DMS153 (cell line): ENCODE measurements at places on chromosomes 6 and 20.

DNA sequence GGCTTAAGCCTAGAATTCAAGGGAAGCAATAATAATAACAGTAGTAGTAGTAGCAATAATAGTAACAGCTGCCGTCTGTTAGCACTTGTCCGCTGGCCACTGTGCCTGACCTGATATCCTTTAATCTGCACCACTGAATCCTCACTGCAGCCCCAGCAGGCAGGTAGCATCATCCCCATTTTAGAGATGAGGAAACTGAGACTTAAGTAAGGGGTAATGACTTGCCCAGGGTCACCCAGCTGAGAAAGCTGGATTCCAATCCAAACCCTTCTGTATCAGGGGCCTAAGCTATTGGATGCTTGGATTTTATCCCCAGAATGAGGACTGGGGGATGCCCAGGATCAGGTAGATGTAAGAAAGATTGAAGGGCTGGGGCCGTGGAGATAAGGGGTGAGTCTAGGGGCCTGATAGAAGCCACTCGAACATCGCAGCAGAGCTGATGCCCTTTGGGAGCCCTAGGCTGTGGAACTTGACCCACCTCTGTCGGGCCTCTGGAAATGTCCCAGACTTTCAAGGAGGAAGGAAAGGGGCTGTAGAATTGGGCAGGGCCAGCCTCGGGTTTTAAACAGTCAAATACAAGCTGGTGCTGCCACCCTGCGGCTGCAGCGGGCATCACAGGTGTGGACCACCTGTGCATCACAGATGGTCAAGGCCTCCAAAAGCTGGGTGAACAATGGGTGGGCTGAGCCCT, 102.1 kb upstream of the MYL9 start:
- peak; percentile 22 for DNase-seq

DNA sequence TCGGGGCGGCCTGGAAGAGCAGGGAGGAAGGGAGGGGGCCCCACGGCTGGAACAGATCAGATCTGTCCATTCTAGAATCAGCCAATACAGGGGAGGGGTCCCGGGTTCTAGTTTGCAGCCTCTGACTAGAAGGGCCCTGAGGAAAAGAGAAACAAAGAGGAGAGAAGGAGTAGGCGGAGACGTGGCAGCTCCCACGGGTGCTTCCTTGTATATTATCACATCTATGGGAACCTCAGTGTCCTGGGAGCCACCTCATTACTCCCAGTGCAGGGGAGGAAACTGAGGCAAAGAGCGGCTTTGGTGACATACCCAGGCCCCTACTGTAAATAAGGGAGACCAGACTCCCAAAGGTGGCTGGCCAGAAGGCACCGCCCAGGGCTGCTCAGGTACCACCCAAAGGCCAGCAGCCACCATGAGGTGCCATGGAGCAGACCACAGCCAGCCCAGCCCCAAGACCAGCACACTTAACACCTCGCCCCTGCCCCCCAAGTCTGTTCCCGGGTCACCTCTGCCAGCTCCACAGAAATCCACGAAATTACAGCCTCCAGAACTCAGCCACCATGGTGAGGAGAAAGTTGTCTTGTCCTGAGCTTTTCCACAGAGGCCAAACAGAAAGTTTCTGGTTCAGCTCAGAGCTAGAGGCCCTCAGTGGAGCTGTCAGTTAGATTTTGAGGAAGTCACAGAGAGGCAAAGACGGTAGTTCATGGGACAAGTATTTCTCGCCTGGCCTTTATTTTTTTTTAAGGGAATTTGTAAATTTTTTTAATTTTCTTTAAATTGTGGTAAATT, 2.1 kb downstream of the ZC3H12D start:
- no peak for DNase-seq

DNA sequence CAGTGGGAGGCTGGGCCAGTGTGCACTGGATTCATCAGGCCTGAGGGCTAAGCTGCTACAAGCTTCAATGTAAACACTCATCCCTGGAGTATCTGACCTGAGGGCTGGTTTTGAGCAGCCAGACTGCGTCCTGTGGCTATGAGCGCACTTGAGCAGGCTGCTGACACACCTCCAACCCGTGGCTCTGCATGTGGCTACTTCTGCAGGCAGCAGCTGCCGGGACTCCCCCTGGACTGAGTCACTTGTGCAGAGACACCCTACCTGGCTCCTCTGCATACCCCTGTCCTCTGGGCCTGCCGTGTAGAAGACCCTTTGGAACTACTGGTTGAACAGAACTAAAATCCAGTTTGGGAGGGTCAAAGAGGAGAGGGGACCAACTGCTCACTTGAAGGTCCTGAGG, 172.0 kb downstream of the SCP2D1 start:
- DNase-seq: no peak

GRCh38 chr6:156595476-156595875, 181.7 kb upstream of the ARID1B start:
- no peak for DNase-seq

- DNase-seq: no peak
Observed at GRCh38 chr20:63854069-63854765, 7.1 kb upstream of the ABHD16B start.

DNA sequence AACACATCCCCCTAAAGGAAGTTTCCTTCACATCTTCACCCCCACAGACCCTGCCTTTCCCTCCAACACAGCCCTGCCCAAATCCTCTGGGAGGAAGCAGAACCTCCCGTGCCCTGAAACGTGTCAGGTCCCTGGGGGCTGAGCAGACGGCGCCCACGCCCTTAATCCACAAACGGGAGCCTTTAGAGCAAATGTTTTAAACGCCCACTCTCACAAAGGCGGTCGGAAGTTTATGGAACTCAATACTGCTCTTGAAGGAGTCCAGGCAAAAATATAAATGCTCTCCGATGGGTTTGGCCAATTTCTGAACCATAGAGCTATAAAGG, 237.1 kb upstream of the AFDN start:
- DNase-seq: no peak
